Fibroblast of the aortic adventitia (primary cell): ENCODE measurements at places on chromosomes 12 and 14.

GRCh38 chr14:54771411-54772027 lies 131.1 kb downstream of the GCH1 start:
- no peak for DNase-seq

DNA sequence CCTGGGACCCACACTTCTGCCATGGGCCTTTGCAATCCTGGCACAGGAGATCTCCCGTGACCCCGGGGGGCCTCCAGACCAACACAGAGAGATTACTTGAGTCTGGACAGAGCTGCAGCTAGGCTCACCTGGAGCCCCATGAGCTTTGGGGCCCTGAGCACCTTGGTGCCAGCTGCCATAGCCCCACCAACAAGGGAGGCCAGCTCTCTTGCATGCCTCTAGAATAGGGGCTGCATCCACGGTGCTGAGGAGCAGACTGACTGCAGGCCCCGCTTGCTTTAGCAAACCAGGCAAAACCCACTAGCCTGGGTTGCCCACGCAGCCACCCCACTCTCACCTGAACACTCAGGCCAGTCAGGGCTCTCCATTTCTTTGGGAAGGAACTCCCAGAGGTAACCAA lies 3.7 kb upstream of the OR4N2 start:
- DNase-seq = no peak

DNA sequence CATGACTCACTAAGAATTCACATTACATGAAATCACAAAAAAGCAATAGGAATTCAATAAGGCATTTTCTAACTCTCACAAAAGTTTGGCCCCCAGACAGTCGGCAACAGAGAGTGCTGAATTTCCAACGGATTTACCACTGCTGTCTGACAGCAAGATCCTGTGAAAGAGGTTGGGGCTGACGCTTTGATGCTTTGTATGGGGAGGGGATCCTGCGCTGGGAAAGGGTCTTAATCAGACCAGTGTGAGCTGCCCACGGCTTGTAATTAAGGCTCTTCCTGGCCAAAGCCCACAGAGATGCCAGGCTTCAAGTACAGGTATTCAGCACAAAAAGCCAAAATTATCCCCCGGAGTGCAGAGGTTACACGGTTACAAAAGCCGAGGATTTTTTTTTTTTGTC lies 66.8 kb upstream of the TMCC3 start:
- DNase-seq = no peak

DNA sequence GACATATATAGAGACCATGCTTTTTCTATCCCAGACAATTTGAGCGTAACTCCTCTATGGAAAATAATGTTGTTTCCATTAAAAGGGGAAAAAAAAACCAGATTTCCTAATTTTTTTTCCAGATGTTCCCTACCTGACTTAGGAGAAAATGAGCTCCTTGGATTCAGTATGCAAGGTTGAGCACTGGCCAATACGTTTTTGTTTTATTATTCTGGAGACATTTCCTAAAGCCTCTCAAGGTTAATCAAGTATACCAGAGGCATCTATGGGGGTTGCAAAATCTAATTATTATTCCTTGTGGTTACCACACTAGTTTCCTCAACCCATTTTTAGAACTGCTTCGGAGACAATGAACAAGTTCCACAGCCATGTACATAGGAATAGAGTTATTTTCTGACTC lies 291.3 kb downstream of the SLC16A7 start:
- DNase-seq = no peak

GRCh38 chr12:34244608-34245007 lies 222.3 kb downstream of the ALG10 start:
- DNase-seq = no peak

- peak; percentile 18 for DNase-seq
Measured at GRCh38 chr12:20268121-20268732, 100.1 kb upstream of the PDE3A start.

GRCh38 chr12:25155022-25155576 lies 39.9 kb downstream of the DNAI7 start:
- peak; percentile 53 for DNase-seq

DNA sequence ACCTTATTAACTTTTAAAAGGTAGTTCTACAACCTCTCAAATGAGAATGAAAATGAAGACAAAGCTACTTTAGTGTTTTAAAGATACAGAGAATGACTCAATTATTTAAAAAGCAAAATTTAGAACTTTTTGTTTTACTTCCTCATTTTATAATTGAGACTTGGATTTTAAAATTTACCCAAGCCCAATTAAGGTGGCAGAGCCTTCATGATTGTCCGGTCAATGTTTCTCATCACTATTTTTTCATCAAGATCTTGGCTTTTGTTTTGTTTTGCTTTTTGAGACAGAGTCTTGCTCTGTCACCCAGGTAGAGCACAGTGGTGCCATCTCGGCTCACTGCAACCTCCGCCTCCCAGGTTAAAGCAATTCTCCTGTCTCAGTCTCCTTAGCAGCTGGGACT lies 32.7 kb downstream of the PPP4R3A start:
- DNase-seq = no peak

- peak; percentile 66 for DNase-seq
Measured at GRCh38 chr12:114625294-114625851, 58.6 kb downstream of the TBX3 start.

- DNase-seq = no peak
Measured at GRCh38 chr14:93017898-93018297, 94.9 kb downstream of the CHGA start.

DNA sequence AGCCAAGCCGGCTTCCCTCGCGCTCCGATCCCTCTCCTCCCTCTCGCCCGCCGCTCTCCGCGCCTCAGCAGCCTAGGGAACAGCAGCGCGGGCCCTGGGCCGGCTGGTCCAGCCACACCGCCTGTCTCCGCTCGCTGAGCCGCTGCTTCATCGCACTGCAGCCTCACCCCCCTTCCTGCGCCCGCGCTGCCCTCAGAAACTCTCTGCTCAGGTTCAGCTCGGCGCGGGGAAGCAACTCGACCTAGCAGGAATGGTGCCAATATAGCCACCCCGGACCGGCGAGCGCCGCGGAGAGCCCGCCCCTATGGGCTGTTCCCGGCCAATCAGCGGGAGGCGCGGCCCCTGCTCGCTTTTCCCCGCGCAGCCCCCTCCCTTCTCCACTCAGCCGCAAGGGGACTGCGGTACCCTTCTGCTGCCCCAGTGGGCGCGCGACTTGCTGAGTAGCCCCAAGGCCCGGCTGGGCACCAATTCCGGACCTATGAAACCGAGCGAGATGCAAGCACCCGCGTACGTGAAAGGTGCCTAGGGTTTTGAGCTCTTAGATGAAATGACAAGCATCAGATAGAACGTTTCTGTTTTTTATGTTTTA lies at the start of gene ADAMTS20:
Gene ADAMTS20, minus strand, starts transcription at position 233 of the 589 bp plus-strand sequence. CDS start 282 bp downstream, outside the sequence.
- no peak for DNase-seq

DNA sequence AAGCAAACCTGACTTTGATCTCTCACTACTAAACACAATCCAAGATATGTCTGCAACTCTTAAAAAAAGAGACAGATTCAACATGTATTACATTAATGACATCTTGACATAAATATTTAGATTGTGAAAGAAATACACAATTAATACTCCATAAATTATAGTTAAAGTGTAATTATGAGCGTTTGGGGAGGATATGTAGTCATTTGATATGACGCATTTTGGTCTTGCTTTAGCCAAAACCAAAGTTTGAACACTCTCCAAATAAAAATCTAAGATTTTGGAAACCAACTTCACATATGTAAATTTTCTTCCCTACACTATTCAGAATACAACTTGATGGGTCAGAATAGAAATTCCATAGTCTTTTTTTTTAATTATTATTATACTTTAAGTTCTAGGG lies 1257.6 kb downstream of the SLC16A7 start:
- no peak for DNase-seq

- DNase-seq = no peak
Measured at GRCh38 chr12:108282676-108283075, 56.4 kb downstream of the CMKLR1 start.

- DNase-seq = no peak
Measured at GRCh38 chr14:104348741-104349140, 210.4 kb downstream of the KIF26A start.

DNA sequence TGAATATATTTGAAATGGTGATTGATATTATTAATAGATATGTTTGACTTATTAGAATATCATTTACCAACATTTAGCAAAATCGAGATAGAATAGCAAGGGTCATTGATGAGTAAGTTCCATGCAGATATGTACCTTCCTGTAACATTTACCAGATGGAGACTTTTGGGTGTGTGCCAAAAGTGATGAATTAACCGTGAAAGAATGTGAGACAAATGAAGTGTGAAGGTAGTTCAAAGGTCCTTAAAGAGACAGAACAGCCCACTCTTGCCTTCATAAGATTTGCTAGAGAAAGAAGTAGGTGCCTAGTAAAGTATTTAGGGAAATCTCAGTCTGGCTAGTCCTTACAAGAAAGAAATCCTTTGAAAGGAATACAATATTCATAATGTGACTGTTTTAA lies 45.5 kb downstream of the FGD4 start:
- DNase-seq = peak; percentile 67

- peak; percentile 73 for DNase-seq
Measured at GRCh38 chr14:22319526-22320361, 269.3 kb downstream of the DAD1 start.
